NK-92 treated with Interleukin-12 subunit alpha and Interleukin-12 subunit beta, amount 100 ng/mL, for 24 hours (cell line): ENCODE measurements at places on chromosomes 6 and 20.

- DNase-seq = peak; percentile 76
Observed at GRCh38 chr6:36196113-36196879, at the start of gene BRPF3. BRPF3 (plus strand) TSS chr6:36196744; CDS start chr6:36200323, 3,579 bp downstream.

DNA sequence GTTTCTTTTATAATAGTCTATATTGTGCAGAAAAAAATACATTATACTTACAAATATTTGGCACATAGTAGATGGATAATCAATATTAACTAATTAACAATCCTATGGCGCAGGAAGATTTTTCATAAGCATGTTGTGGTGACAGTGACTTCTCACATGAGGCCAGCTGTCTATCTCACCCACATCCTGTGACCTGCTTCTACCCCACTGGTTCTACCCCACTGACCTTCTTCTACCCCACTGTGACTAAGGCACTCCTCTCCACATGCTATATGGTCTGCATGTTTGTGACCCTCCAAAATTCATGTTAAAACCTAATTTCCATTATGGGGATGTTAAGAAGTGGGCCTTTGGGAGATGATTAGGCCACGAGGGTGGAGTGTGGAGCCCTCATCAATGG lies 394.8 kb upstream of the AGPAT4 start:
- no peak for DNase-seq

DNA sequence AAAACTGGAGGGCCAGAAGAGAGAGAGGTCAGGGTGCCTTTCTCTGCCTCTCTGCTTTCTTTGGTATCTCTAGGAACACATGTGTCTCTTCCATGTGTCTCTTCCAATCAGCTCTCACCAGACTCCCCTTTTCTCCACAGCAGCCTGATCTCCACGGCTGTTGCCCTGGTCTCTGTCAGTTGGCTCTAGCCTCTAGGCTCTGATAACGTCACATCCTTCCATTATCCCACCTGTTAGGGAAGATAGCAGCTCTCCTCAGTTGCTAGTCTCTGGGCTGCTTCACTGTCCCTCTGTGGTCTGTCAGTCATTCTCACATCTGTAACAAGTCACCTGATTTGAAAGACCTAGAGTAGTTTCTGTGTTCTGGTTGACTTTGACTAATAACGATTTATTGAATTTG lies 80.2 kb downstream of the PLCB4 start:
- DNase-seq = no peak

- DNase-seq = no peak
Observed at GRCh38 chr6:14791526-14791925, 454.3 kb upstream of the JARID2 start.

- no peak for DNase-seq
Observed at GRCh38 chr6:18380158-18380836, 6.9 kb upstream of the RNF144B start.

DNA sequence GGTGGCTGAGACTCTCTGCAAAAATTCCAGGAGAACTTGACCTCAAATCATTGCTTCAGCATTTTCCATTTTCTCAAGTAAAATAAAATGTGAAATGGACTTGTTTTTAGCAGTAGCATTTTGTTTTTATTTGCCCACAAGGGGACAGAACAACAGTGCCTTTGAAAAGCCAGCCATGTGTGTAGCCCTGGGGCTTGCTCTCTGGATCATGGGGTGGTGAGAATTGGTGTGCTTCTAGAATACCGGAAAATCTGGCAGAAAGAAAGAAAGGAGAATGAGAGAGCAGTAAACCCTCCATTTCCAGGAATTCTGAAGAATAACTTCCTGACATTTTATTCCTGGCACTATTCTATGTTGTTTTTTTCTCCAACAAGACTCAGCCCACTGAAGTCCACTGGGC lies 254.7 kb upstream of the MOCS1 start:
- DNase-seq = no peak

- DNase-seq = no peak
Observed at GRCh38 chr6:51908243-51908642, 179.2 kb downstream of the PKHD1 start.

DNA sequence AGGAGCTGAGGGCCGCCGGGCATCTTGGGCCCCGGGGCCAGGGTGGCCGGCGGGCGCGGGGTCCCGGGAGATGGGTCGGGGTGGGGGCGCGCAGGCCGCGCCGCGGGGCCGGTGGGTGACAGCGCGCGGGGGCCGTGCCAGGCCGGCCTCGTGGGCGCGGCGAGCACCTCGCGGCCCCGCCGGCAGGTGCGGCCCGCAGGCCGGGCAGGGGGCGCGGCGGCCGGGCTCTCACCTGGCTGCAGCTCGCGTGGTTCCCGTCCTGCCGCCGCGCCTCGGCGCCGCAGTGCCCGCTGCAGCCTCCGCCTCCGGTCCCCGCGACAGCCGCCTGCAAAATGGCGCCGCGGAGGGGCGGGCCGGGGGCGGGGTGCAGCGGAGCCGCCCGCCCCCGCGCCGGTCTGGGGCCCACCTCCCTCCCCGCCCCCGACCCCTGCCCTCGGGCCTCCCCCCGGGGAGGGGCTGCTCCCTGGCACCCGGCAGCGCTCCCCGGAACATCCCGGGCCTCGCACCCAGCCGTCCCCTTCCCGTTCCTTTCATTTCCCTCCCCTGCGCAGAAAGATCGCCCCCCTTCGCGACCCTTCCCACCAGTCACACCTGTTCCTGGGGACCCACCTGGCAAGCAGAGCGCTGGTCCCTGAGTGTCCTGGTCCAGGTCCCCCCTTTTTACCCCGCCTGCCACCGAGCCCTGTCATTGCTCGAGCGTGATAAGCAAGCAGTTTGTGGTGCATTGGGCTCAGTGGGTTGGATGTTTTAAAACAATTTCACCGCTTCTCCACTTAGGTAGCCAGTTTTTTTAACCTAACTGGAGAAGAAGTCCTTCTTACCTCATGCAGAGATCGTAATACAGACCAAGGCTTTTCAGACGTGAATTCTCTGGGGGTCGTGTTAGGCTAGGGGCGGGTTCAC lies at the start of gene SLC23A2:
SLC23A2 (minus strand) TSS at position 337 of the 903 bp plus-strand sequence. CDS start 68,948 bp downstream, outside the sequence.
- no peak for DNase-seq

GRCh38 chr20:38804682-38805501 lies 605 bp upstream of the PPP1R16B start:
- peak; percentile 71 for DNase-seq

- DNase-seq = no peak
Observed at GRCh38 chr6:159943968-159944598, 24.8 kb upstream of the IGF2R start.

DNA sequence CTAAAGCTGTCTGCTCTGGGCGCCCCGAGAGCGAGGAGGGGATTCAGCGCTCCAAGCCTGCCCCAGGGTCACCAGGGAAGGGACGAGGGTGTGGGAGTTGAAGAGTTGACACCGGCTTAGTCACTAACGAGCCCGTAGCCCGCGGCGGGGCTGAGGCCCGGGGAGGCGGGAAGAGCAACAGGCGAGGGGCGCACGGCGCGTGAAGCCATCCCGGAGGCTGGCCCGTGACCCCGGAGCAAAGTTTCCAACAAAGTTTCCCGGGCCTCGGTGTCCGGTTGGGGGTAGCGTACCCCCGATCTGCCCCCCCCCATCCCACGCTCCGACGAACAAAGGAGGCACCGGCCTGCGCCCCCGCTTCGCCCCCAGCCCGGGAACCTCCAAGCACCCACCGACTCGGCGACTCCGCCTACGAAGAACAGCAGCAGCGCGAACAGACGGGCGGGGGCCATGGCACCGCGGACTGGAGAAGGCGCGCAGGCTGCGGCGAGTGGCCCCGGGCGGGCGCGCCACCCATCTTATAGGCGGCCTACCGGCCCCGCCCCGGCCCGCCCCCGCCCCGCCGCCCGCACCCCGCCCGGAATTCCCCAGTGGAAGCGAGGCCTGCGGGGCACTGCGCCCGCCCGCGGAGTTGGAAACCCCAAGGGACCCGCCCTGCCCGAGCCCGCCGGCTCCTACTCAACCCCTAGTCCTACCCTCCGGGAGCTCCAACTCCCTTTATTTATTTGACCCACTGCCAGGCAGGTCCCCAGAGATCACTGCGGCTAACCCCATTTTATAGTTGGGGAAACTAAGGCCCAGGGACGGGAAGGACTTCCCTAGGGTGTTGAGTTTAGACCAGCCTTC lies at the start of gene SDC4:
SDC4 (minus strand) TSS at position 489 of the 843 bp plus-strand sequence; CDS start at position 449, 40 bp downstream.
- peak; percentile 39 for DNase-seq

DNA sequence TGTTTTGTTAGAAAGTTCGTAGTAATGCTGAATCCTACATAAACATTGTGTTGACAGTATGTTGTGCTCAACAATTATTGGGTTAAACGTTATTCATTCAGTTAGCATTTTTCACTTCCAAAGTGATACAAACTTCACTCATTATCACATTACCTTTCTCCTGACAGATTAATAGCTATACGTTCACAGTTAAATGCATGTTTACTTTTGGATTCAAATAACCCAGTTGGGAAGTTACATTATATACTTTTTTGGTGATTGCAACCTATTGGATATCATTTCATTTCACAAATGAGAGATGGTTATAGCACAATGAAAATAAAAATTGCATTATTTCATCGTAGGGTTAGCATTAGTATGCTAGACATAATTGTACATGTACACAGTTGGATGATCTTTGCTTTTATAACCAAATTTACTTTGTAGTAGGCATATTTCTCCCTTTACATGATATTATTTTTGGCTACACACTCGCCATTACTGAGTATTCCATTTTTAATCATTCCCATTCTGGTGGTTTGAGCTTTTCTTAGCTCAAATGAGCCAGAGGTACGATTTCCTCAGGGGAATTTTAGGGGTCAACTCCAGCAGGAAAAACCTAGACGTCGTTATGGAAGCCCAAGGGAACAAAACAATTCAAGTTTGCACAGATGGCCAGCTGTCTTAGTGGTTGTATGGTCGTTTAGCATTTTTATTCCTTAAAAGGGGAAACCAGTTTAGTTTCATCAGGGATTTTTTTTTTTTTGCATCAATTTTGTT lies 2.1 kb upstream of the HIVEP1 start:
- no peak for DNase-seq

DNA sequence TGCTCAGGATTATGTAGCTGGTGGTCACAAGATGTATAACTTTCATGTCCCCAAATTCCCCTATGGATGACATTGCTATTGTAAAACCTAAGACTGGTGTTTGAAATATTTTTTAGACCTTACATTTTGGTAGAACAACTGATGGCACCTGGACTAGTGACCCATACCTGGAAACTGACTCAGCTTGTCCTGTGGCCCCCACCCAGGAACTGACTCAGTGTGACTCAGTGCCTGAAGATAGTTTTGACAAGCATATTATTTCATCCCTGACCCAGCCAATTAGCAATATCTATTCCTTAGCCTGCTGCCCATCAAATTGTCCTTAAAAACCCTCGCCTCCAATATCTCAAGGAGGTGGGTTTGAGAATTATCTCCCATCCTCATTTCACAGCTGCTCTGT lies 90.9 kb upstream of the GRIK2 start:
- DNase-seq = no peak

GRCh38 chr6:24381476-24382219 lies 21.1 kb upstream of the MRS2 start:
- no peak for DNase-seq

DNA sequence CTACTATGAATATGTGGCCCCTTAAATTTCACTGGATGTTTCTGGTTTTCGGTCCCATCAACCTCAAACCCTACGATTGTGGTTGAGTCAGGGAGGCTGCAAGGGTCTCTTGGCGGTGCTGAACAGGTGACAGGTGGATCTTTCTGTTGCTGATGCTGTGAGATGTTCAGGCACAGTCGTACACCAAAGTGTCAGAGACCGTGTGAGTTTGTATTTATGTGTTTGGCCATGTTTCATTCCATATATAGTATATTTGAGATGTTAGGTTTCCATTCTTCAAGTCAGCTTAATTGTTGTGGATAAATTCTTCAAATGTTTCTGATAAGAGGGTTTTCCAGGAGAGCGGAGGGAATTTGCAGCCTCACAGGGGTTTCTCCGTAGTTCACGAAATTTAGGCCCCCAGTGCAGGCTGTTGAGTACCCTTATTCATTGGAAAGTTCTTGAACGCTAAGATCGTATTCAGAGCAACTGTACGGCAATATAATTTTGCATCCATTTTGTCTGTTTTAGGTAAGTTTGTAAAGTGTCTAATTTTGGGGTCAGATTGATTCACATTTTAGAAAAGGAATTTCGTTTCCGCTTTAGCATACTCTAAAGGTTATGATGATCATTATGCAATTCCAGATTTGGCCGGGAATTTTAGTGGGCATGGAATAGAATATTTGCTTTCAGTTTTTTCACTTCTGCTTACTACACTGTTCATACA lies 1.2 kb downstream of the TAB2 start:
- DNase-seq = no peak

- no peak for DNase-seq
Observed at GRCh38 chr20:24962510-24962909, 13.4 kb downstream of the CST7 start.

- DNase-seq = no peak
Observed at GRCh38 chr6:66940003-66940402, 1233.0 kb upstream of the EYS start.

- DNase-seq = no peak
Observed at GRCh38 chr6:28816909-28817807, 106.6 kb downstream of the TRIM27 start.

- DNase-seq = no peak
Observed at GRCh38 chr20:48720256-48720985, 107.4 kb downstream of the PREX1 start.

DNA sequence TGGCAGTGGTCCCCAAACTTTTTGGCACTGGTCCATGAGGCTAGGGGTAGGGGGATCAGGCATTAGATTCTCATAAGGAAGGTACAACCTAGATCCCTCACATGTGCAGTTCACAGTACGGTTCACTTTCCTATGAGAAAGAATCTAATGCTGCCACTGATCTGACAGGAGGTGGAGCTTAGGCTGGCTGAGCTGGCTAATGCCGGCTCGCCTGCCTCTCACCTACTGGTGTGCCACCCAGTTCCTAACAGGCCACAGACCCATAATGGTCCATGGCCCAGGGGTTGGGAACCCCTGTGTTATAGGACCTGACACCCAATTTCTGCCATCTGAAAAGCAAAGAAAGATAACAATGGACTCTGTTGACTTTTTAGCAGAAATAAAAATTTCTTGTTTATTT lies 199.6 kb downstream of the GMPR start:
- DNase-seq = peak; percentile 50

DNA sequence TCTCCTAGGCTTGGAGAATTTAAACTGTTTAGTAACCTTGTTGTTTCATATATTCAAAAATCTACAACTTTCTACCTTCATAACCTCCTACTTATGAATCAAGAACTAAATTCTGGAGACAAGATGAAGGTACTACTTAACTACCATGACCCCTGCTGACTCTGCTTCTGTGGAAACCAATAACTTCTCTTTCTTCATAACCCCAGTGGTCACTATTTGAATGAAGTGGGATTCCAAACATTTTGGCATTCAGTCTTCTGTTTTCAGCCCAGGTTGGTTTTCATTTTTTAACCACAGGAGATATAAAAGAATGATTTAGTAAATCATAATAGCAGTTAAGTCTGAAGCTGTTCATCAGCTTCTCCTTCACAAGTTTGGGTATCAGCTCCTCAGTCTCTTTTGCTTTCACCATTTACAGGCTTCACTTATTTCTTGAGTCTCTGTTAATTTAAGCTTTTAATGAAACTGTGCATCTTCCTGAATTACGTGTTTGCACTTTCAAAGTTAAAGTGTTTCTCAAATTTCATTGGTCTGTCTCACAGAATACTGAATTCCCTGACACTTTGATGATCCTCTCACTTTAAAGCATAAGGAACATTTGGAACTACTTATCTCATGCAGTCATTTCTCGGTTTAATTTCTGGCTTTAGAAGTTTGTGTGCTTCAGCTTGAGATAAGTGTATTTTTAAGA lies 9.5 kb downstream of the SENP6 start:
- DNase-seq = no peak
